ENCODE measurements at places on chromosomes 12 and 14.

GRCh38 chr14:104526723-104527645, 52.6 kb upstream of the C14orf180 start:
- DNase-seq, result no peak

DNA sequence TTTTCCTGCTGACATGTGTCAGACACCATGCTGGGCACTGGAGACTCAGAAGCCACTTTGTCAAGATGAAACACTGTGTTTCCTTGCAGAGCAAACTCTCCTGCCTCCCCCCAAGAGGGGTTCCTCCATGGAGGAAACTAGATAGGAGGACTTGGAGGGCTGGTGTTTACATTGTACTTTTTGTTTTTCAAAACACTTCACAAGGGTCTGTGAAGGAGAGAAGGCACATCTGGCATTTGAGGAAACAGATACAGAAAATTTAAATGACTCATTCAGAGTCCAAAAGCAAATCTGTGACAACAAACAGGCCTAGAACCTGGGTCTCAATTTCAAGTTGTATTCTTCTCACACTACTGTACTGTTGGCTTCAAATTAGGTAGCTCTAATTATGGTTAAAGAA, 6.7 kb upstream of the CDKL1 start:
- DNase-seq, result no peak

DNA sequence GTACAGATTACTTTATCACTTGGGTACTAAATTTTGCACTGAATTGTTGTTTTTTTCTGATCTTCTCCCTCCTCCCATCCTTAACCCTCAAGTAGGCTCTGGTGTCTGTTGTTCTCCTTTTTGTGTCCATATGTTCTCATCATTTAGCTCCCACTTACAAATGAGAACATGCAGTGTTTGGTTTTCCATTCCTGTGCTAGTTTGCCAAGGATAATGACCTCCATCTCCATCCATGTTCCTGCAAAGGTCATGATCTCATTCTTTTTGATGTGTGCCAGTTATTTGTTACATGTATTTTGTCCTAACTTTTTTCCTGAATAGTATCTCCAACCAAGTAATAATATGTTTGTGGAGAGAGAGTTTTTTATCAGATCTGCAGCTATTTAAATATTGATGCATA, 44.2 kb downstream of the A2M start:
- no peak for DNase-seq

DNA sequence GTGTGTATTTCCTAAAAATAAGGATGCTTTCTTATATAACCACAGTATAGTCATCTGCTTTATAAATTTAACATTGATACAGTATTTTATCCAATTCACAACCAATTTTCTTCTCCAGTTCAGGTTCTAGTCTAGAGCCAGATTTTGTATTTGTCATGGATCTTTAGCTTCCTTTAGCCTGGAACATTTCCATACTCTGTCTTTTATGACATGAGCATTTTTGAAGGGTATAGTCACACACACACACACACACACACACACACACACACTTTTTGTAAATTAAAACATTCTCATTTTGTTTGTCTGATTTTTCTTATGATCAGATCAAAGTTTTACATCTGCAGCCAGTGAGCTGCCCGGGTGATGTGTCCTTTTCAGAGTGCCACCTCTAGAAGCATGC, 25.4 kb downstream of the CGRRF1 start:
- DNase-seq, result no peak

- no peak for DNase-seq
These were observed 4.7 kb downstream of the ACIN1 start for GRCh38 chr14:23090254-23090636.

- DNase-seq, result no peak
These were observed 171.6 kb upstream of the PTPRQ start for GRCh38 chr12:80272387-80272915.

DNA sequence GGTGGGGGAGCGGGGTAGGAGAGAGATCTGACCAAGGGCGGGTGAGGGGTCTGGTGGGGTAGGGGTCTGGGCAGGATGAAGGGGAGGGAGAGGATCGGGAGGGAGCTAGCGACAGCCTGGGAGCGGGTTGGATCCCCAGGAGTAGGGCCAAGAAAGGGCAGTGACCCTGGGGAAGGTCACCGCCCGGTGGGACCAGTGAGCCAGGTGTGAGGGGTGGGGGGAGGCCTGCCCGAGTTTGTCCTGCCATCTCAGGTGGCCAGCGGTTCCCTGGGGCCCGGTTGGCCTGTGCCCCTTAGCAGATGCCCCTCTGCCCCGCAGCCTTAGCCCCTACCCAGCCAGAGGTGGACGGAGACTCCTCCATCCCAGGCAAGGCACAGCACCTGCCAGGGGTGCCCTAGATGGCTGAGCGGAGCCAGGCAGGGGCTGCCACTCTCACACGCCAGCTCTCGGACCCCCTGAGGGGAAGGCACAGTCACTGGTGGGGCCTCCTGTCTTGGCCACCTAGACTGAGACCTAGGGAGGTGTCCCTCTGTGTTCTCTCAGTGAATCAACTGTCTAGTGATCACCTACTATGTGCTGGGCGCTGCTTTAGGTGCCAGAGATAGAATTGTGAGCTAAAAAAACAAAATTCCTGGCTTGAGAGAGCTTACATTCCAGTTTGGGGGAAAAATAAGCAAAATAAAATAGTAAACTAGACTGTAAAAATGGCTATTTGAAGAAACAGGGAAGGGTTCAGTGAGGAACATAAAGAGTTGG, 629 bp upstream of the TTC7B start:
- DNase-seq, result no peak

DNA sequence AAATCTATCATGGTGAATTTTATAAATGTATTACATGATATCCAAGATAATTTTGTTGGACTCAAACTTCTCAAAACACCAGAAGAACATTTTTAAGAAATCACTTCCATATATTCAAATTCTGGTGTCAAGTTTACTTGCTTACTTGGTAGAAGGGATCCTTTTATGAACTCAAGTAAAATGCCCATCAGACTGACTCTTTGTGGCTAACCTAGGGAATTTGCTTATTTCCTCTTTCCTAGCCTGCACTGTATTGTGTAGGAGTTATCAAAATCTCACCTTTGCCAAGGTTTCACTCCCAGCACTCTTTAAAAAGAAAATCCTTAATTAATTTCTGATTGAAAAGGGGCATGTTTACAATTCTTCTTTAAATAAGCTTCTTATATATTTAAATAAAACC, 196.5 kb downstream of the DUSP6 start:
- DNase-seq, result no peak

GRCh38 chr12:132310181-132311040, 19.0 kb downstream of the GALNT9 start:
- DNase-seq, result no peak

- DNase-seq, result no peak
These were observed 83.3 kb downstream of the PUS7L start for GRCh38 chr12:43675048-43675904.

DNA sequence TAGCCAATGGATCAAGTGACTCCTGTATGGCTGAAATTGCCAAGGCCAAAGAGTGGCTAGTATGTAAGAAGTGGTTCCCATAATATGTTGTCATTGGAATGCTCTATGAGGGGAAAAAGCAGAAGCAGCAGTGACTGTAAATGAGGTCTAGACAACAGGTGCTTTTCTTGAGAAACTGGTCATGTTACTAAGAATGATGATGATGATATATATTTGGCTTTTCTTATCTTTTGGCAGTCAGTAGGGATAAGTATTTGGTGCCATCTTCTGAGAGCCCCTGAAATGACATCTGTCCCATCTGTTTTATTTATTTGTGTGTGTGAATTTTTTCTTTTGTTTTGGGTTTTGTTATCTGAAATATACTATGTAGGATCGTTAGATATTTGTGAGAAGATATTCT, 141.7 kb downstream of the SYT1 start:
- DNase-seq, result no peak

DNA sequence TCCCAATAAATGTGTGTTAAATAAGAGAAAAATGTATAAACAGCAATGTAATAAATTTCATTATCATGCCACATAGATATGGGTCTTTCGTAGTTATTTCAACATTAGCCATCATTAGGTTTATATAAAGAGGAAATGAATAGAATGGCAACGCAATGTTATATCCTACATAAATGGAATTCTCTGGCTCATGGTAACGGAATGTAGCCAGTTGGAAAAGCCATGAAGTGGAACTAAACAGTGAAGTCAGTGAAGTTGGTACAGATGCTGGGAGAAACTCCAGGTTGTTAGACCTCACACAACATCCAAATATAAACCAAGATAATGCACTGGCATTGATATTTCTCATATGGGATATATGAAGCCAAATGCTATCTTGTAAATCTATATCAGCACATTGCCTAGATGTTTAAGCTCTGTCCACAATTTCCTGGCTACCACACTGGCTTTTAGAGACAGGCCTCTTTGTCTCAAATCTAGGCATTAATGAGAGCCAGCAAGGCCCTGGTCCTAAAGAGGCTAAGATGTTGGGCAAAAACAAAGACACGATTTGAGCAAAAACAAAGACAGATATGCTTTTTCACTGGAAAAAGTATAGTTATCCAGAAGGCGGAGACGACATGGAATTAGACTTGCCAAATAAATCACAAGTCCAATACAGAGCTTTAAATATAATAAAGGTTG, 861.0 kb downstream of the RPS29 start:
- peak; percentile 37 for DNase-seq

DNA sequence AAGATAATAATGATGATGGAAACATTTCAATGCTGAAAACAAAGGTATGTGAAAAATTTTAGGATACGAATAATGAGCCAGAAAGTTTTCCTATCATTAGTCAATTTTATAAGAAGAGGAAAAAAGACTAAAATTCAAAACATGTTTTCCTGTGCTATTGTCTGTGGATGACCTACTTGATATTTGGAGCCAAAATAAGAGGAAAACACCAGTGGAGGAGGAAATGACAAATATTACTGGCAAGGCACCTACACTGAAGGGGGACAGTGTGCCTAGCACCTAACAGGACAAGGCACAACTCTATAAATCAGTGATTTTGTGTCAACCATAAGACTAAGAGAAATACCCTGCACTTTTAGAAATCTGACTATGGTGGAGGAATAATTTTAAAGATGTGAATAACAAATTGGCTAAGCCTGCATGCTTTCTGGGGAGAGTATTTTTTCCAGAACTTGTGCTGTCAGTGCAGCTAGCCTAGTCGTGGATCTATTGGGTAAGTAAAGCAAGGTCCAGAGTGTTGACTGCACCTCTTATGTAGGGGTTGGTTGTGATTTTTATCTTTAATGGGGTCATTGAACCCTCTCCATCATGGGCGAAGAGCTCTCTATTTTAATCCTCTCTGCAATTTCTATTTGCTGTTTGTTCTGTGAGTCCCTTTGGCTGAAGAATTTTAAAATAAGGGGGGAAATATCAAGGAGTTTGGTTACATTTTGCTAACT, 398.0 kb downstream of the TMTC2 start:
- DNase-seq, result no peak

- DNase-seq, result no peak
These were observed 91.2 kb downstream of the RGS6 start for GRCh38 chr14:72023128-72024042.

- no peak for DNase-seq
These were observed 34.3 kb downstream of the OVCH1 start for GRCh38 chr12:29463198-29463597.

- DNase-seq, result no peak
These were observed 30.3 kb downstream of the FAIM2 start for GRCh38 chr12:49873361-49873934.

GRCh38 chr14:68377006-68377405, 415.9 kb downstream of the ZFP36L1 start:
- no peak for DNase-seq

- DNase-seq, result no peak
These were observed 43.8 kb downstream of the FOXN3 start for GRCh38 chr14:89373185-89373584.

DNA sequence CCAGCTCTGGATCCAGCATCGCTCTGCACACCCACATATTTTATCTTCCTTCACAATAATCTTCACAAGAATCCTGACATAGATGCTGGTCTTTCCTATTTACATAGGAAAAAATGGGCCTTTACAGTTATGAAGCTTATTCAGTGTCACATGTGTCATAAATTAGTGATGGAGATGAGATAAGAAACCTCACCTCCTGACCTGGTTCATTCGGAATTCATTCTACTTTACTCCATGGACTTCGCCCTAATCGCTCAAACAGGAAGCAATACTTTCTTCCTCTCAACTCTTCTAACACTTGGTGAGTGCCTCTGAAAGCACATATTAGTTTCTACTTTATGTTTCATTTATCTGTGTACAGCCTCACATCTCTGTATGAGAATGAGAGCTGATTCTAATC, 12.0 kb upstream of the SINHCAF start:
- no peak for DNase-seq

GRCh38 chr12:106594447-106594846, 11.6 kb downstream of the RFX4 start:
- no peak for DNase-seq

GRCh38 chr14:53380867-53381225, 227.7 kb upstream of the DDHD1 start:
- DNase-seq, result no peak

GRCh38 chr12:108573317-108573716, 10.9 kb downstream of the ISCU start:
- DNase-seq, result no peak

- DNase-seq, result no peak
These were observed 146.6 kb downstream of the CRADD start for GRCh38 chr12:93823616-93824391.

DNA sequence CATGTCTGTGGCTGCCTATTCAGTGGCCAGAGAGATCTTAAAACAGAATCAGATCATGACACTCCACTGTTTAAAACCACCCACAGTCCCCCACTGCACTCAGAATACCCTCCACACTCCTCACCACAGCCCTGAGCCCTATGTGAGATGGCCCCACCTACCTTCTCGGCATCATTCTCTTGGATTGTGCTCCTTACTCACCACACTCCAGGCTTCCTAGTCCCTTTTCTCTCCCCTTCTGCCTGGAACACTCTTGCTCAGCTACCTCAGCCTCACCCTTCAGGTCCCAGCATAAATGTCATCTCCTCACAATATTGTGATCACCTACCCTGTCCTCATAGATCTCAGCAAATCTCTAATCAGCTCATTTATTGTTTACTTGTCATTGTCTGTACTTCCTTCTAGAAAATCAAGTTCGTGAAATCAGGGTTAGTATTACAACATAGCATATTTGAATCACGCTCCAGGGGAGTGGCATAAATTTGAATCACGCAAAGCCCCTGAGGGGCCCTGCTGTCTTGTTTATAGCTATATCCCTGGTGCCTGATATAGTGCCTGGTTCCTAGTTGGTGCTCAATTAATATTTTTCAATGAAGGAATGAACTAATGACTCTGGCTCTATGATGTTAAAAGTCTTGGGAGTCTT, 42.8 kb downstream of the SLC35F4 start:
- no peak for DNase-seq

DNA sequence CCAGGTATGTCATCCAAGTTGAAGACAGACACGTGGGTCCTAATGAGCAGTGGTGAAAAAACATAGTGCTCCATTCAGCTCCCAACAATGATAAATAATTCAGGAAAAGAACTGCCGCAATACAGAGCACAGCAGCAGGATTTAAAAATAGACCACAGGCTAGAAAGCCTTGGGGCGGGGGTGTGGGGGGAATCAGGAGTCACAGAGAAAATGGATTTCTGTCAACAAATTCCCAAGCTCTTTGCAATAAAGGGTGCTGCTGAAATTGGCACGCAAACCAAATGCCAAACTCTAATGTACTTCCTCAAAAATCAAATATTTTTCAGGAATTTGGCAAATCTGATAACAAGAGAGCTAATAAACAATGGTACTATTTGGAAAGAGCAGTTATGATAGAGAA, 58.6 kb downstream of the R3HDM2 start:
- DNase-seq, result no peak
